ENCODE measurements at places on chromosomes 2 and 18.

DNA sequence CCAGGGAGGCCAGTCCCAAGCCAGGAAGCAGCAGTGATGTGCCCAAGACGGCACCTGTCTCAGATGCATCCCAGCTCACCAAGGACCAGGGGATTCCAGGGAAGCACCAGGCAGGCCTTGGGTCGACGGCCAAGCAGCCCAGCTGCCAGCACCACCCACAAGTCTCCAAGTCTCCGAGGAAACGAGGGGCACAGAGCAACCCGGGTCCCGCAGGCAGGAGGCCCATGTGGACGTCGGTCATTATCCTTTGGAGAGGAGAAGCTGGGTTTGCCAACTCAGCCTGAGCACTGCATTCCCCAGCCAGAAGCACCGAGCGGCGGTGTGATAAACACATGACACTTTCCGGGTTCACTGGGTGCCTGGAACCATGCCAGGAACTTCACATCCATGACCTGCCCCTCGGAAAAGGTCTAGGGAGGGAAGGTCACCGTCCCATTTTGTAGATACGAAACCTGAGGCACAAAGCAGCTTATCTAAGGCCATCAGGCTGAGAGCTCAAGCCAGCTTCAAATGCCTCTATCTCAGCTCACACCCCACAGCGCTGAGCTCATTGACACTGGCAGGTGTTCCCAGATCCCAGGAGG, 104.5 kb downstream of the ZNF516 start:
- no peak for DNase-seq

- no peak for DNase-seq
These were observed 50.2 kb upstream of the KCNE4 start for GRCh38 chr2:223001797-223002175.

- no peak for DNase-seq
These were observed 185.7 kb downstream of the MTCL1 start for GRCh38 chr18:8890957-8891464.

GRCh38 chr2:31476511-31477180, 62.1 kb upstream of the XDH start:
- no peak for DNase-seq

GRCh38 chr2:8315531-8316165, 366.2 kb upstream of the ID2 start:
- DNase-seq: no peak

GRCh38 chr2:33927756-33928155, 328.7 kb upstream of the FAM98A start:
- no peak for DNase-seq

GRCh38 chr2:28252311-28252710, 140.3 kb upstream of the FOSL2 start:
- no peak for DNase-seq

DNA sequence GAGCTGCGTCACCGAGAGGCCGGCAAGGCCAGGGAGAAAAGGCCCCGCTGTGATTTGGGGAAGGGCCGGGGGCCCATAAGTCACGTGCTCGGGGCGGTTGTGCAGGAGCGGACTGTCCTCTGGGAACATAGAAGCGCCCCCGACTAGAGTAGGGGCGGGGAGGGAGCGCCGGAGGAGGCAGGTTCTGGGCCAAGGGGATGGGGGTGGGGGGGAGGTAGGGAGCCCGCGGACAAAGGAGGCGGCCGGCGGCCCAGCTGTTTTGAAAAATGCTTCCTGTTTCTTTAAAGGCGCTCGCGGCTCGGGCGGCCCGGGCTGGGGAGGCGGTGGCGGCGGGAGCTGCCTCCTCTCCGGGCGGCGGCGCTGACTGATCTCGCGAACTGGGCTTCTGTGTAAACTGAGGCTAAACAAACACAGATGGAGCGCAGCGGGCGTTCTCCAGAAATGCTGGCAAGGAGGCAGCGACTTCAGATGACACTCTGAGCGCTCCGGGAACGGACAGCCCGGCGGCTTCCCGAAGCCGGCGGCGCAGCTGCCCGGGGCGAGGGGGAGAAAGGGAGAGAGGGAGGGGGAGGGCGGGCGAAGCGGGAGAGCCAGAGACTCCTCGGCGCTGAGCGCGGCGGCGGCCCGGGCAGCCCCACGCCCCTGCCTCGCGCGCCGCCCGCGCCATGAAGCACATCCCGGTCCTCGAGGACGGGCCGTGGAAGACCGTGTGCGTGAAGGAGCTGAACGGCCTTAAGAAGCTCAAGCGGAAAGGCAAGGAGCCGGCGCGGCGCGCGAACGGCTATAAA, at the start of gene ATOH8:
TSS of gene ATOH8 (plus strand) at position 467 of the 788 bp plus-strand sequence. CDS start at position 666, 199 bp downstream.
- DNase-seq: no peak

- DNase-seq: no peak
These were observed 141.7 kb downstream of the ZFP36L2 start for GRCh38 chr2:43084699-43085091.
